MCF 10A (cell line): ENCODE measurements at places on chromosomes 1 and 21. TPM values are rescaled to one million over a fixed set of nuclear protein-coding genes. Genes with fewer than 3 reads are reported as not detected.

DNA sequence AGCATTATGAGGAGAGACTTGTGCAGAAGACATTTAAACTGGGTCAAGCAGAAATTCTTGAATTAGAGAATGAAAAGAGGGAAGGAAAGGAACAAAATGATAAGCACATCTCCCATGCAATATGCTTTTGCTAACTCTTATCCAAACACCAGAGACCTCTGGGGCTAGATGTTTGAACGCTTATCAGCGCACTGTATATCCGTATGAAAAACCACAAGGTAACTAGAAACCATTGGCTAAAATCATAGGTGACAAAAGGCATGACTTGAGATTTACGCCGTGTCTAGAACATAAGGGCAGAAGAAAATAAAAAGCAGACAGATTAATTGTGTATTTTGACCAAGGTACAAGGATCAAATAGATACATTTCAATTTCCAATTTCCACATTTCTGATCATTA, 38.0 kb upstream of the TIAM1 start:
- no peak for DNase-seq

GRCh38 chr1:50348449-50349241, 74.6 kb downstream of the DMRTA2 start:
- DNase-seq, result peak; percentile 86

GRCh38 chr1:77958391-77958790, 20.5 kb downstream of the FUBP1 start:
- DNase-seq, result no peak

The IL20 gene
- not detected in 2 replicates for total RNA-seq

The KLHDC9 gene
- not detected in 2 replicates for total RNA-seq
